ENCODE measurements at places on chromosomes 12 and 14.

DNA sequence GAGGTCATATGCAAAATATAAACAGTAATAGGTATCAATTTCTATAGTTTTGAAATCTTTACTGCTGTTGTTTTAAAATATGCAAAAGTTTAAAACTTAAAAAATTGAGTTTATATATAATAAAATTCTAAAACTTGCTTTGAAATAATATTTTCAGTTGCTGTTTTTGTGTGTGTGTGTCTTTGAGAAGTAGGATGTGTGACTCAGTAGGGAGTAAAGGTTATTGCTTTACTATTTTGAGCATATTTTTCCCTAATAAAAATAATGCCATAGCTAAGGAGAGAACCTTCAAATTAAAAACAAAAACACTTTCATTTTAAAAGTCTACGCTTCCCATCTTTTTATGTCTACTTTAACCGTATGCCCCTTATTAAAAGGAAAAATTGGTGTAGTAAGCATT, 238.1 kb downstream of the FBXL14 start:
- no peak for DNase-seq

- no peak for DNase-seq
Measured at GRCh38 chr12:120421701-120422100, 16.2 kb upstream of the COX6A1 start.

GRCh38 chr14:75370416-75371205, 57.2 kb upstream of the JDP2 start:
- DNase-seq = no peak

DNA sequence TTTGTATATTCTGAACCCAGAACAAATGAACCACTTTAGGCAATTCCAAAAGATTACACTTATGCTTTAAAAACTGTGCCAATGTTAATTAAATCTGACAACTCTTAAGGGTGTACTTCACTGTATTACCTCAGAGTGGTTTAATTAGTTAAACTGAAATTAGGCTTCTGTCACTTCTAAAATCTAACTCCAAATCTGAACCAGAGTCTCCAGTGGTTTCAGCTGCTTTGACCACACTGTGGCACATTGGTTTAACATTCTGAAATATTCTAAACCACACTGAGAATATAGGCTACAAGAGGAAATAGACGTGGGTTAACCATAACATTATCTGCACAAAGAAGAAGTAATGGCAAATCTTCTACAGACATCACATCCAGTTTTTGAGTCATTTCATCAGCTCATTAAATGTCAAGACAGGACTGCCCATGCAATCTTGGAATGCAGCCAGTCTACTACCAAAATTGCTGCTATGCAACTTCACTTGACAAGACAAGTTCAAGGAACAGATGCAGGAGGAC, 94.8 kb downstream of the LRP6 start:
- no peak for DNase-seq

DNA sequence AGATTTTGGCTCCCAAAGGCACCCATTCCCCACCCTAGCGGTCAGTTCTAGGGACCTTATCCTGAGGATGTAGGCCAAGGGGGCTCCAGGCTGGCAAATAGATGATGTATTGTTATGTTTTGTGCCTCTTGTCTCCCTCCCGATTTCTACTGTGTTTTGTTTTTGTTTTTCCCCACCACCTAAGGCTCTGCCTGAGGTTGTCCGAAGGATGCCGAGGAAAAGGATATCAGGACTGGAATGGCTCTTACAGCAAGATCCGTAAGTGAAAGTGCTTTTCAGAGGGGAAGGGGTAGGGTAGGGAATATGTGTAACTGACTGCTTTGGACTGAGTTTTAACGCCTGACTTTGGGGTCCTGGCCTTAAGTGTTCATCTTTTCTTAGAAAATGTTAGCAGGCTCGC, 6.6 kb downstream of the FOXG1 start:
- no peak for DNase-seq

DNA sequence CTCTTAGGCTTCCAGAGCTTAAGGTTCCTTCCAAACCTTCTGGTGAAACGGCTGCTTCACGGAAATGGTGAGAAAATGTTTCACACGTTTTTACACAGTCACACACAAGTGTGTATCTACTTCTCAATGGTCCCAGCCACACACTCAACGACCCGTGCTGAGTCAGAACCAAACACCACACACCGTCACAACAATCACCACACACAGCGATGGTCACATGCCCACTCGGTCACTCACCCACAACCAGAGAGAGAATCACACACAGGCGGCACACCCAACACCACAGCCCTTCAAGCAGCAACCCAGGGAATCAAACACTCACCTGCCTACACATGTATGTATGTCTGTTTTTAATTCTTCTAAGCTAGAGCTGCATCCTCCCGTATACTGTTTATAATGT, 12.6 kb upstream of the PLEKHD1 start:
- no peak for DNase-seq

DNA sequence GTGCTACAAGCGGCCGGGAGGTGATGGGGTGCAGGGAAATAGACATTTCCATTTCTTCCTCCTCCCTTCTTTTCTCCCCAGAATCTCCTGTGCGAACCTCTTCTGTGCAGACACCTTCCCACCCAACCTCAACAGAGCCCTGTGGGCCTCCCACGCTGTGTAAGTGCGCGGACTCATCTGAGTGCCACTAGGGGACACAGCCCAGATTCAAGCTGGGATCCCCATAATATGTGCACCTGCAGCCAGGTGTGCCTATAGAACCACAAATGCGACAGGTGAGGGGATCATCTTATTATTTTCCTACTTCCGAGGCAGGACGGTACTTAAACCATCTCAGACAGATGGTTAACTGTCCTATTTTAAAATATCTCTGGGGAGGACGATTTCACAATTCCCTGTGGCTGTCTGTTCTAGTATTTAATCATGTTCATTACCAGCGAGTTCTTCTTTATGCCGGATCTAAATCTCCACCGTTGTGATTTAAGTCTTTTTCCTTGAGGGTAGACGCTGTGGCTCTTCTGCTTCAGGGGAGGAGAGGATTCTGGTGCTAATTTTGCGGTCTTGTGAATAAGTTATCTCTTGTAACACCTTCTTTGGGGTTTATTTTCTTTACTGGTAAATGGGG, 17.2 kb upstream of the CACNA1C start:
- no peak for DNase-seq

DNA sequence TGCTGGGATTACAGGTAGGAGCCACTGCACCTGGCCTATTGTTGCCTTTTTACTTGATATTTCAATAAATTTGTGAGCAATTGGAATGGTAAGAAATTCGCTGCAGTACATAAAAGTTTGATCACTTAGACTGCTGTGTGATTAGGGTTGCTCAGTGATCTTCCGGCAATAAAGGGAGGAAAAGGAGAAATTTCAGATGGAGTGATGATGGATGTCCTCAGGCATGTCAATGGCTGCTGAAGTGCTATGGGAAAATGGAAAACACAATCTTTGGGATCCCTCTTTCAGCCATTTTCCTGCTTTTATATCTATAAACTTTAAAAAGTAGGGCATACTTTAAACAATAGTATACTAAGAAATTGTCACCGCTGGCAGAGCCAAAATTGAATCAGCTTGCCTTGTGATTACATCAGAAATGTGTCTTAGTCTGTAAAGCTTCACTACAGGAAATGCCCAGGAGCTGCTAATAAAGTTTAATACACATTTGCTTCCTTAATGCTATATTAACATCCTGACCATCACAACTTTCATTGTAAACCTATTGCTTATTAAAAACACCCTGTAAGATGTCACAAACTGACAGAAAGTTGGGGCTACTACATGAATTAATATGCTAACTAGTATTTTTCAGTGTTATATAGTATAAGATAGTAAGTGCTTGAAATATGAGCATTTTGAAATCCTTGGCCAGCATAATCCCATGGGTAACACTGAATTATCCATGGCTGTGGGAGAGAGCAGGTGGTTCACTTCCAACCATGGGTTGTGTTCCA, 13.7 kb upstream of the FBXL14 start:
- no peak for DNase-seq

- DNase-seq = no peak
Measured at GRCh38 chr14:100306998-100307765, 938 bp upstream of the SLC25A29 start.

GRCh38 chr12:118034429-118035189, 18.1 kb downstream of the RFC5 start:
- DNase-seq = no peak

DNA sequence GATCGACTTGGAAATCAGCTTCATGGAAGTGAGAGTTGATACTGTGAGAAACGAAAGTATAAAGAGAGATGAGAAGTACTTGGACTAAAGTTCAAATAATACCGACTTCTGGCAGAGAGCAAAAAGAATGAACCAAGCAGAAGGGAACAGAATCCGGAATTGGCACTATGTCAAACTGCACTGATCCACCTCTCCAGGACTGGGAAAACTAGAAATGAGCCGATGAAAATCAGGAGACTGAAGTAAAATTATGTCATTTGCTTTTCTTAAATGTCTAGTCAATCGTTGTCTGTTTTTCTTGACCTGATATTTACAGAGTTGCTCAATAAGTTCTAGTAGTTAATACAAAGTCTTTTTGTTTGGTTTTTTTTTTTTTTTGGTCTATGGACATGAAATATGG, 163.0 kb upstream of the FOXG1 start:
- DNase-seq = no peak

GRCh38 chr12:97886511-97887176, 424.0 kb downstream of the RMST start:
- DNase-seq = no peak

DNA sequence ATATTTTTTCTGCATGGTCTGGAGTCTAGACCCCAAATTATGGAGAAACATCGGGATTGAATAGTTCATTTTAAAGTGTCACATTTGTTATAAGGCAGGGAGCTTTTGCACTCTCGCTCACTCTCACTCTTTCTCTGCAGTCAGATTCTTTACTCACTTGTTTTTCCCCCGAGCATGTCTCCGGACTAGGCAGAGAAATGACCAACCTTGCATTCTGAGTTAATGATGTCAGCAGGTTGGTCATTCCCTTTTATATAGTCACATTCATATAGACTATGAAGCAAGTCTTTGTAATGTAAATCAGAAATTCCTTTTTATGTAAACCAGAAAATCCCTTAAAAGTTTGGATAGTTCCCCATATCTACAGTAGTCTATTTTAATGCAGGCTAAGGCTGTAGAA, 4.1 kb downstream of the C12orf75 start:
- no peak for DNase-seq
